COLO829 (cell line): ENCODE measurements at places on chromosomes 11 and 22.

DNA sequence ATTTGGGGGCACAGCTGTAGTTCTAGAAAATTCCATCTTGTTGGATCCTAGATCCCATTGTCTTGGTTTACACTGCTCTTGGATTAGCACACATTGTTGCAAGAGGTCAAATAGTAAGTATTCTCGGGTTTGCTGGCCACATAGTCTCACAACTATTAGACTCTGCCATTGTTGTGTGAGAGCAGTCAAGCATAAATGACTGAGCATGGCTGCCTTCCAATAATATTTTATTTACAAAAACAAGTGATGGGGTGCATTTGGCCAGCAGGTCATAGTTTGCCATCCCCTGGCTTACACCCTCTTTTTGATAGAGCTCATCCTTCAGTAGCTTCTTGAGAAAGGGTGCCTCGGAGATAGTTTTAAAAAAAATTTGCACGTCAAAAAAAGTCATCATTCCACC, 77.9 kb upstream of the ALX4 start:
- no peak for DNase-seq

DNA sequence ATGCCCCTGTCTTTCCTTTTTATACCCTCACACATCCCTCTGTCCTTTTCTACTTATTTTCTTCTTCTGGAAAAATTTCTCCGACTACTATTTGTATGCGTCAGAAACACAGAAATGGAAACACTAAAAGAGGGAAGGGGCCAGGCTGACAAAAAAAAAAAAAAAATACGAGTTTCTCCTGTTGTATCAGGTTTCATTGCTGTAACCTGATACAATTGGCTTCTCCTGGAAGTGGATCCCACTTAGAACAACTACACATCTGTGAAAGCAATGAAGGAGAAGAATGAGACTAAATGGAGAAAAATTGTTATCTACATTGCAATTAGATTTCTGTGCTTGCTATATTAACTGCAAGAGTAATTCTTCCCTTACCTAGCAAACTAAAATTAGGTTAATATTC, 393.9 kb downstream of the GUCY1A2 start:
- peak; percentile 3 for DNase-seq

GRCh38 chr11:44368886-44369285, 58.9 kb upstream of the ALX4 start:
- DNase-seq, result no peak

DNA sequence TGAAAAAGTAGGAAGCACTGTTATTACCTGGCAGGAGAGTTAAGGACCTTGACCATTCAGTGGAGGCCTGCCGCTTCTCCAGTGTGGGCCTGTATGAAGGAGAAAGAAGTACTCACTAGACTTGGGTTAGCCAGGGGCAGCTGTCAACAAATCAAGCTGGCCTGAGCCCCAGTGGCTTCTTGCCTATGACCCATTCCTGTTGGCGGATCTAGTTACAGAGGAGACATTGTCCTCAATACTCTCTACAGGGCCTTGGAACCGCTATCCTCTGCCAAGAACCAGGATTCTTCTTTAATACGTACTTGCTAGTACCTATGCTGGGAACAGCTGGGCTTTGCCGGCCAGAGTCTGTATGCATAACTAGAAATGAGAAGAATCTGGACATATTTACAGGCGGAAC, 68.1 kb downstream of the ALX4 start:
- DNase-seq, result no peak

- DNase-seq, result no peak
These were observed 328.3 kb downstream of the LARGE1 start for GRCh38 chr22:33591946-33592345.

- DNase-seq, result no peak
These were observed 334.6 kb downstream of the MN1 start for GRCh38 chr22:27466778-27467438.

GRCh38 chr11:63841554-63841953, 2.6 kb downstream of the MARK2 start:
- no peak for DNase-seq

- no peak for DNase-seq
These were observed 428.5 kb downstream of the FAM181B start for GRCh38 chr11:82305123-82305522.

DNA sequence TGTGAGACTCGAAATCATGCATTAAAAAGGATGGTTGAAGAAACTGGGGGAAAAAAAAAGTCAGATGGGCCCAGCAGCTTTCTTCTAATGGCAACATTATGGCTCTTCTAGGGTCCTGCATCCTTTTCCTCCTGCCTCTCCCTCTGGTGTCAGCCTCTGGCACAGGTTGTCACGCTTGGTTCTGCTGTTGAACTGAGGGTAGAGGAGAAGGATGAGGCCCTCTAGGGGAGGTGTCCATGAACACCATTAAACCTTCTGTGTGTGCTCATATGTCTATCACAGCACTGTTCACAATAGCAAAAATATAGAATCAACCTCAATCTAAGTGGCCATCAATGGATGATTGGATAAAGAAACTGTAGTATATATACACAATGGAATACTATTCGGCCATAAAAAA, 36.0 kb downstream of the BUD13 start:
- DNase-seq, result no peak

GRCh38 chr22:23219822-23220484, 39.6 kb downstream of the BCR start:
- no peak for DNase-seq

DNA sequence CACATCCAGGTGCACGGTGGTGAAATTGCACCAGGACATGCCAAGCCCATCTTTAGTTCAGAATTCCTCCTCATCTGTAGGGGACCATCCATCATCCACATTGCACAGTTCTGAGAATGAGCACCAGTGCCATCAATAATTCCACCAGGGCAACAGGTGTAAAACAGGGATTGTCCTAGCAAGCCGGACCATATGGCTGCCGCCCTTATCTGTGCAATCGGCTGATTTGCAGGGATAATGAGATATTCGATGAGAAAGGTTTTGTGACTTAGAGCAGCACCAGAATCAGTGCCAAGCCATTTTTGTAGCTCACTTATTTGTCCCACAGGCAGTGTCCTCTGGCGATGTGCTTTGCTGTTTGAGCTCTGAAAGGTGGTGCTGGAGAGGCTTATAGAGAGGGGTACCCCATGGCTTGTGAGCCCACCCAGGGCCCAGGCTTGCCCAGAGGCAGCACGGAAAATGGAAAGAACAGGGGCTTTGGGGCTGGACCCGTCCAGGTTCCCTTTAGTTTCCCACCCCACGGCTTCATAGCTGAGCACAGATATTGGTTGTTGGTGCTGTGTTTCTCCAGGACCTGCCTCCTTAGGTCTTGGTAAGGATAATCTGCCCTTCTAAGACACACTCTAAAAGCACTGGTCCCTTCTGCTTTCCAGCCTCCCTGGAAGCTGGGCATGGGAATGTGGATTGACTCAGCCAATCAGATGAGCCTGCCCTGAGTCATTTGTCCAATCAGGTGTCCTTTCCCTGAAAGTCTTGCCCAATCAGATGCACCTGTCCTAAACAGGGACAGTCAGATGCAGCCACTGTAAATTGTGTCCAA, 84.0 kb upstream of the SHANK2 start:
- no peak for DNase-seq

GRCh38 chr11:68141246-68142027, 20.2 kb upstream of the CHKA start:
- DNase-seq, result no peak

GRCh38 chr11:8732748-8733241, 50.2 kb downstream of the RPL27A start:
- peak; percentile 40 for DNase-seq

GRCh38 chr11:40716344-40717130, 742.9 kb downstream of the LRRC4C start:
- no peak for DNase-seq

GRCh38 chr22:39242595-39243438, 2.0 kb downstream of the PDGFB start:
- DNase-seq, result no peak

GRCh38 chr11:8650401-8650990, 32.0 kb downstream of the TRIM66 start:
- DNase-seq, result no peak

DNA sequence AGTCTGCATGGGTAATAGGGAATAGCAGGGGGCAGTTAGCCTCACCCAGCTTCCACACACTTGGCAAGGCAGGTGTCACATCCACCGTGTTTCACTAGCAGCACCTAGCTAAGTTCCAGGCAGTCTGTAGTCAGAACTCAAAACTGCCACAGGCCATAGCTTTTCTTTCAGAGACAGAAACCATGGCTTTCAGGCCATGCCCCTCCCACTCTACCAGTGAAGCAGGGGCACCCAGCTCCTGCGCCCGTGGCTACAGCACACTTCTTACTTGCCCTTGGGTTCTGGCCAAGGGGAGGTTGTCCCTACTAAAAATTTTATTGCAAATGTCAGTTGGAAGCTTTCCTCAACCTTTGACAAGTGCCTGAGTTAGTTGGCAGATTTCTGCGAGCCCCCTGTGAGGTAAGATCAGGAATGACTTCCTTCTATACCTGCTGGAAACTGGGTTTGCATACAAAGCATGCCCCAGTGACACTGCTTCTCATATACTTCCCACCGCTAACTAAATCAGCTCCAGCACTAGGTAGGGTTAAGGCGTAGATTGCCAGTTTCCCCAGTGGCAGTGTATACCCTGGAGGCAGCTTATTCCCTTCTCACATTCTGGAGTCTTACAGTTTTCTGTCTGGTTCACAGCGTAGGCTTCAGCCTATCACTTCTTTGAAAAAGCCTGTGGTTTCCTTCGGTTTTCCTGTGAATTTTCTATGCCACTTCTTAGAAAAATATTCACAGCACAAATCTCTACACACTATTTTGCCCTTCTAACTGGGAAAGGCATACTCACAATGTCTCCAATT, 139.0 kb upstream of the LUZP2 start:
- DNase-seq, result no peak

GRCh38 chr22:43627485-43628213, 184.5 kb downstream of the EFCAB6 start:
- no peak for DNase-seq
